ENCODE measurements at places on chromosomes 12 and 14.
A peak's percentile ranks its signal among the peaks of the same experiment; 100 is the strongest.

DNA sequence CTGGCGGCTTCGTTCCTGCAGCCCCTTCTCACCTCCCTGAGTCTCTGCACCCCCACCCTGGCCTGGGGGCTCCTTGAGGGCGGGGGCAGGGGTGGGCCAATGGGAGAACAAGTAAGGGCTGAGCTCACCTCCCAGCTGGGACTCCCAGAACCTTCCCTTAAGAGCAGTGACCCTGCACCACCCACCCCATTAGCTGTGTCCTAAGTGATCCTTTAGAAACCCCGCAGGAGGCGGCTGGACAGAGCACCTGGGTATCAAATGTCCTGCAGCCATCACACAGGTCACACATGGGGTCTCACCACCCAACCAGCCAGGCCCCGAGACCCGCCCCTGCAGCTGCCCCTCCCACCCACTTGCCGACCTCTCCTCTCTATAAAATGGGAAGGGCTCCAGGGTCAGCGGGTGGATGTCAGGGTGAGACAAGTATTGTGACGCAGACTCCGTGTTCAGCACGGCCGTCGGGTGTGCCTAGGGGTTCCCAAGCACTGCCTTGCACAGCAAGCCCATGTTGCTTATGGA is 151.2 kb upstream of the C14orf180 start:
- DNase-seq = no peak

- peak; percentile 87 for DNase-seq
Observed at GRCh38 chr14:55979096-55979495, 139.1 kb upstream of the PELI2 start.

- no peak for DNase-seq
Observed at GRCh38 chr14:42804141-42804540, 1197.5 kb downstream of the LRFN5 start.

DNA sequence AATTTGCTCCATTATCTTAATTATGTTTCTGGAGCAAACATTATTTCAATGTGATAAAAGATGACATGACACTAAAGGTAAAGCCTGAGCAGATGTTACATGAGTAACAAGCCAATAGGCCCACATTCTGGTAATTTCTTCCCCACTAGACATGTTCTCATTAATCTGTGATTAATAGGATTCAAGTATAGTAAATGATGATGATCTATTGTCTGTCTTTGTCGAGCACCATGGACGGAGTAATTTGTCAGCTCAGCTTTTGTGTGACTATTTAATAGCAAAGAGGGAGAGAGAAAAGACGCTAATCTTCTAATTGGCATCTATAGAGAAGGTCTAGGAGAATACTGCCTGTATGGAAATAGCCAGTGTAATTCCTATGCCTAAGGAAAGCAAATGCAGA is 62.2 kb upstream of the INSM2 start:
- DNase-seq = no peak

DNA sequence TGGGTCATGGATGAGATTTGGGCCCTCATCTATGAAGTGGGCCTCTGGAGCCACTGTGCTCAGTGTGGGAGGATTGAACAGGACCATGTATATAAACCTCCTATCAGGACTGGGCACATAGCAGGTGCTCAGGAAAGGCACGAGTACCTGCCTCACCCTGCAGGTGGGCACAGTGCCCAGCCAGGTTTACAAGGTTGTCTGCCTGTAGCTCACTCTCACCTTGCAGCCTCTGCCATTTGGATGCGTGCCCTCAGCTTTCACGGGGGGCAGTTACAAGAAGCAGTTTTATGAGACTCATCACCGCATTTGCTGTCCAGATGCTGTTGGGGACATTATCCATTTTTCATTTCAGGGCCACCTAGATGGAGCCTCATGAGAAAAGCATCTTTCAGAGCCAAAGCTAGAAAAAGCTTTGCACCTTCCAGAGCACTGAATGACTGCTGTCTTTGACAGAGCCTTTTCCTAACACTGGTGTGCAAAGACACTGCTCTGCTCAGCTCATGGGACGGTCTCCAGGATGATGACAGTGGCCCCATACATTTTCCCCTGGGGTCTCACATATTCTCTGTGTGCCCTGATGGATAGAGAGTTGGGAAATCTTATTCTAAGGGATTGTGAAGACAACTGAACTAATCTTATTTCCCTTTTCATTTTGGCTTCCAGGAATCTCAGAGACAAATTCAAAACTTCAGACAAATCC is 327.5 kb upstream of the RTL1 start:
- no peak for DNase-seq

All from cerebellar cortex (tissue), 1 donor.